HTR-8/SVneo (cell line): ENCODE measurements at places on chromosomes 2 and 18.
A peak's percentile ranks its signal among the peaks of the same experiment; 100 is the strongest.

DNA sequence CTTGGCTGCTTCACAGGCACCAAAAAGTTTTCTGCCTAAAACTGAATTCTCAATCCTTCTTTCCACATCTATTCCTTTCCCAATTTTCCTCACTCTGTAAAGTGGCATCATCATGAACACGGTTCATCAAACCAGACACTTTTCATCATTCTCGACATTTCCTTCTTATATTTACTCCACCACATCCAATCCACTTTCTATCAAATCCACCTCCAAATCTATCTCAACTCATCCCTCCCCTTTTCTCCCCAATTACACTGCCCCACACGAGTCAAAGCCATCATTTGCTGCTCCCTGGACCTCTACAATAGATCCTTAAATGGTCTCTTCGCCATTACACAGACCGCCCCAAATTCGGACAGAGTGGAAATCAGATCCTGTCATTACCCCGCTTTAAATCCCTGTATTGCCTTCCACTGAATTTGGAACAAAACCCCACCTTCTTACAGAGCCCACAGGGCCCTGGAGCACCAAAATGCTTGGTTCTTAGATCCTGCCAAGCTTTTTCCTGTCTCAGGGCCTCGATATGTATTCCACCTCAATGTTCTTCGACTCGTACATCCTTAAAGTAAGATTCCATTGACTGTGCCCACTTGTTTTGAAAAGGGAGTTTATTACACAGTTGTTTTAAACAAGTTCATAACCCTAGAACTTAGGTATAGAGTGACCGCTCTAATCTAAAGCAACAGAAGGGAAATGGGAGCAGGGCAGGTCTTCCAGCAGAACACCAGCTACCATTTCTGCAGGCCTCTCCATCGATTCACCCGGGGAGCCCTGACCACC, 856 bp downstream of the ACAA2 start:
- no peak for DNase-seq

DNA sequence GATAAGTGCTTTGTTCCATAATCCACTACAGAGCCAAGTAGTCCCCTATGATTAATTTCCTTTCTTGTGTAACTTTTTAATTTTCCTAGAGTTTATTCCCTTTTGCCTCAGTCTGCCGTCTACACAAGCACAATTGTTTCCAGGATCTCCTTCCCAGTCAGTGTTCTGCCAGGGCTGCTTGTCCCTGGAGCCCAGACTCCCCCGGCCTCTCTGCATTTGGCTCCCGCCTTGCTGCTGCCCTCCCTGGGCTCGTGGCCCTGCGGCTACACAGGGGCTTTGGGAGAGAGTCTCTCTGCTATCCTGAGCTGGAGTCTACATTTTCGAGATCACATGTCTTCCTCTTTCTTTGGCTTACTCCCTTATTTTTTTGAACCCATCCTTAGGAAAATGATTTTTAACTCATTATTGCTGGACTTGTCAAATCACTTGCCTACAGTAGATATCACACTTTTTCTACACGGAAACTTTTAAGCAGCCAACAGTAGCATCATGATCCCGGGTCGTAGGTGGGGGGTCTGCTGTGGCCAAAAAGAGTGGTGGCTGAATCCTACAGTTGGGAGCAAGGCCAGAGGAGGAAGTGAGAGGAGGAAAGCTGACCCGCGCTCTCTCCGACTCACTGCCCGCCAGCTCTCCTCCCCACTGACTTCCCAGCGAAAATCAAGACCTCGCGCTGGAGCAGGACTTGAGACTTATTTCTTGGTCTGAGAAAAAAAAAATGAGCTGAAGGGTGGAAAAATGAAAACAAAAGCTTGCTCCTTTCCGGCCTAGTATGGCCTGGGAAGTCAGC, 9.4 kb downstream of the FBLN7 start:
- no peak for DNase-seq

DNA sequence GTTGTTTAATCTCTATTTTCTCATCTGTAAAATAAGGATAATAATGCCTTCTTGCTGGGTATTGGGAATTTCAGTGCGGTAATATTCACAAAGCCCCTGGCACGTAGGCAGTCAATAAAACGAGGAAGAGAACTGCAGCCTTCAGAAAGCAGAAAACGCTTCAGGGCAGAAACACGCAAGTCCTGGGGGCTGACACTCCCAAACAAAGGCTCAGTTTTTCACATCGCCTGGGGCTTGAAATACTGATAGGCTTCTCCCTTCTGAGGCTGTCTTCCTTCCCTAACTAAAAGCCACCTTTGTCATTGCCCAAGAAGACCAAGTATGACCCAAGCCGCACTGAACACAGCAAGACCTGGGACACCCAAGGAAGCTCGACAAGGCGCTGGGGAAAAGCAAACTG, 32.4 kb downstream of the TMEM177 start:
- DNase-seq = no peak

GRCh38 chr2:227127201-227127600, 36.8 kb downstream of the COL4A4 start:
- DNase-seq = no peak

- DNase-seq = no peak
These were observed 144.1 kb upstream of the GLI2 start for GRCh38 chr2:120591572-120591971.

DNA sequence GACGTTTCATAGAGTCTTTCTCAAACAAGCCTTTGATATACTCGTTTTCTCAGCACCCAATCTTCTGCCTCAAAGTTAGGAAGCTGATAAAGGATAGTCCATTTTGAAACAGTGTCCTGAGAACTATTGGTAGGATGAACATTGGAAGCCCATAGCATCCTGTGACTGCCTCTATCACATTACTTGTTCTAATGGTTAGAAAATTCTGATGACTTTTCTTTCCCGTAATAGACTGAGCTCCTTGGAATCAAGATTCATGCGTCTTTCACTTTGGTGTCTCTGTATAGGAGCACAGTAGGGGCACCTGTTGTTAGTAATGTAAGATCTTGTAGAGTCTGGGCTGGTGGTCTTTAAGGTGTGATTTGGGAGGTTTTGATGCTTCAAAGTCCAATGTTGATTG, 87.1 kb downstream of the SETBP1 start:
- no peak for DNase-seq

- DNase-seq = no peak
These were observed 151.2 kb downstream of the NDUFA10 start for GRCh38 chr2:239873656-239874635.

GRCh38 chr2:172084395-172084644, 987 bp upstream of the DLX1 start:
- DNase-seq = peak; percentile 43

DNA sequence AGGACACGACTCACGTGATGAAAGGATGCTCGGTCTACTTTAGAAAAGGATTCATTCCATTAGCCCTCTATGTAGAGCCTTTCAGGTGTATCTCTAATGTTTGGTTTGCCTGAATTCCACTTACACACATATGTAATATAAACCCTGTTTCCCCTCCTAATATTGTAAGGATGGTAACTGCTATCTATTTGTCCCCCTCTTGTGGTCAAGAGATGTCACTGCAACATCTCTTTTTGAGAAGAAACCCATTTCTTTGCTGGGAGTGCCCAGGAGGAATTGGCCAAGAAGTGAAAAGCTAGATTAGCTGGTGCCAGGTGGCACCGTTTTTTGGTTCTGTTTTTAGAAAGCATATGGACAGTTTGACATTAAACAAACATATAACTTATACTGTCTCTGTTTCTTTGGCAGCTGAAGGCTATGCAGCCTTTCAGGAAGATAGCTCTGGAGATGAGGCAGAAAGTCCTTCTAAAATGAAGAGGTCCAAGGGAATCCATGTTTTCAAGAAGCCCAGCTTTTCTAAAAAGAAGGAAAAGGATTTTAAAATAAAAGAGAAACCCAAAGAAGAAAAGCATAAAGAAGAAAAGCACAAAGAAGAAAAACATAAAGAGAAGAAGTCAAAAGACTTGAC, 41.2 kb downstream of the RALBP1 start:
- DNase-seq = peak; percentile 52

DNA sequence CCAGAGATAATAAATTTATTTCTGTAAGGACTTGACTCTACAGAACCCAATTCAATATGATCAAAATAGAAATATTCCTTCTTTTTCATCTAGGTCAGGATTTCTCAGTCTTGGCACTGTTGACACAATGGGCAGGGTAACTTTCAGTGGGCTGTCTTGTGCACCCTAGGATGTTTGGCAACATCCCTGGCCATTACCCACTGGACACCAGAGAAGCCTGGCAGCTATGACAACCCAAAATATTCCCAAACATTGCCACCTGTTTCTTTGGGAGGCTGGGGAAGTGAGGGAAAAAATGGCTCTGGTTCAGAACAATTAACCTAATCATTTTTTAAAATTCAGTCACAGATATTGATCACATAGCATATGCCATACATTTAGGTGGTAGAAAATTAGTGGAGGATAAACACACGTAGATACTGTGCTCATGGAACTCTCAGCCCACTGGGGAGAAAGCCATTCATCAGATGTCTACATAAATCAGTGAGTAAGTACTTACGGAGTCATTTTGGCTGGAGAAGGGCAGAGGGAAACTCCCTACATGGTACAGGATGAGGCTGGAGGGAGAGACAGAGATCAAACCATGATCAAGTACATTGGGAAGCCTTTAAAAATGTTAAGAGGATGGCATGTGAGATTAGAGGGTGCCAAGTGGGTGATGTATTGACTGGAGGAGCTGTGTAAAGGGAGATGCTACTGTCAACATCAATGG, 718 bp upstream of the TNP1 start:
- DNase-seq = no peak

DNA sequence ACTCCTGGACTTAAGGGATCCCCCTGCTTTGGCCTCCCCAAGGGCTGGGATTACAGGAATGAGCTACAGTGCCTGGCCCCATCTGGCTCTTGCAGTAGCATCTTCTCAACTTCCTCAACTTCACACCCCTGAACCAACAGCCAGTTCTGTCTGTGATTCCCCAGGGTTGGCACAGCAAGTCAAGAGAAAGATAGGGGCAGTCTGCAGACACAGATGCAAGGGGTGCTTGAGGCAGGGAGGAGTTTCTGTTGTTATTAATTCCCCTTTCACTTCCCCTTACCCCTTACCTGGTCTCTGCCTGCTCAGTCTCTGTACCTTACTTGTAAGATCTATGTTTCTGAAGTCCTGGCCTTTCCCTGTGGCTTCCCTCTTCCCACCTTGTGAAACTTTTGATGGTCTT, 54.1 kb upstream of the MEX3C start:
- DNase-seq = no peak

- peak; percentile 92 for DNase-seq
These were observed 71.0 kb upstream of the CYP1B1 start for GRCh38 chr2:38146907-38147307.

- no peak for DNase-seq
These were observed 430.6 kb downstream of the GRB14 start for GRCh38 chr2:164190700-164191099.
